Aorta (tissue), 5 donors: ENCODE measurements at places on chromosomes 2 and 18. TPM values are rescaled to one million over a fixed set of nuclear protein-coding genes. Genes with fewer than 3 reads are reported as not detected.

Gene TUBA4B
- total RNA-seq = not detected

Gene GALNT13
- 4.9 TPM for total RNA-seq

Gene EVA1A
- 3.1 TPM for total RNA-seq

Gene REG3G
- 0.71 TPM for total RNA-seq

Gene HAAO
- 29.1 TPM for total RNA-seq

Gene TEX44
- total RNA-seq = not detected

Gene GPR55
- total RNA-seq = 0.18 TPM

Gene CDK5R2
- not detected for total RNA-seq

Gene OR6B2
- total RNA-seq = not detected

Gene IL1RL1
- 7.4 TPM for total RNA-seq

GRCh38 chr2:184203661-184204060 is 394.7 kb upstream of the ZNF804A start:
- H3K27me3 ChIP-seq = no peaks in the 10 kb centered on the region
- no peaks in the 10 kb centered on the region for H3K4me1 ChIP-seq
- no peak for DNase-seq
- H3K4me3 ChIP-seq = no peak overlapping the region
- H3K36me3 ChIP-seq = no peaks in the 10 kb centered on the region

- H3K27me3 ChIP-seq = no peaks in the 10 kb centered on the region
- H3K4me3 ChIP-seq = no peak overlapping the region
- no peak for DNase-seq
- H3K4me1 ChIP-seq = no peaks in the 10 kb centered on the region
- H3K36me3 ChIP-seq = no peaks in the 10 kb centered on the region
- H3K27ac ChIP-seq = no peak overlapping the region
These were observed 13.2 kb downstream of the REV1 start for GRCh38 chr2:99476629-99477028.

GRCh38 chr2:102801098-102801718 is 39.4 kb downstream of the TMEM182 start:
- no peak overlapping the region for H3K4me3 ChIP-seq
- H3K4me1 ChIP-seq = no peaks in the 10 kb centered on the region
- H3K27ac ChIP-seq = no peak overlapping the region
- H3K27me3 ChIP-seq = no peaks in the 10 kb centered on the region
- no peak for DNase-seq

- no peak for DNase-seq
- H3K4me1 ChIP-seq = no peaks in the 10 kb centered on the region
- no peaks in the 10 kb centered on the region for H3K36me3 ChIP-seq
- no peak overlapping the region for H3K4me3 ChIP-seq
These were observed 245.6 kb upstream of the CDH2 start for GRCh38 chr18:28422577-28422976.

GRCh38 chr2:157311706-157312105 is 13.9 kb downstream of the ERMN start:
- no peak overlapping the region for H3K4me3 ChIP-seq
- DNase-seq = no peak
- no peaks in the 10 kb centered on the region for H3K36me3 ChIP-seq
- H3K4me1 ChIP-seq = no peaks in the 10 kb centered on the region
- no peaks in the 10 kb centered on the region for H3K27me3 ChIP-seq
- H3K27ac ChIP-seq = no peak overlapping the region

GRCh38 chr2:14079576-14079975 is 552.9 kb upstream of the LRATD1 start:
- no peak for DNase-seq
- H3K4me3 ChIP-seq = no peak overlapping the region
- no peaks in the 10 kb centered on the region for H3K36me3 ChIP-seq
- H3K27ac ChIP-seq = no peak overlapping the region

GRCh38 chr2:42470706-42471105 is 23.1 kb downstream of the KCNG3 start:
- no peaks in the 10 kb centered on the region for H3K4me1 ChIP-seq
- H3K4me3 ChIP-seq = no peak overlapping the region
- H3K36me3 ChIP-seq = no peaks in the 10 kb centered on the region
- H3K27ac ChIP-seq = no peak overlapping the region
- no peaks in the 10 kb centered on the region for H3K27me3 ChIP-seq
- no peak for DNase-seq

DNA sequence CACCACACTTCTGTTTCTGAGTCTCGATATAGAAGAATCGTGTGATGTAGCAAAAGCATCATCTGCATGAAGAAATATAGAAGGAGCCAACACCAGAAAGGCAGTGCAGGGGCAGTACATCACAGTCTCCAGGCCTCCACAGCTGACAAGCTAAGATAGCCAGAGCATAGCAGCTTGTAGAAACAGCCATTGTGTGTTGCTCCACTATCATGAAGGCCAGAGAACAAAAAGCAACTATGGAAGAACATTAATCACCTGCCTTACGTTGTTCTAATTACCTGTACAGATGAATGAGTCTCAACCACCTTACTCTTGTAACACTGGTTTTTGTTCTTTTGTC is 129.0 kb downstream of the RND3 start:
- no peaks in the 10 kb centered on the region for H3K36me3 ChIP-seq
- H3K27me3 ChIP-seq = no peaks in the 10 kb centered on the region
- no peak overlapping the region for H3K4me3 ChIP-seq
- H3K27ac ChIP-seq = no peak overlapping the region

DNA sequence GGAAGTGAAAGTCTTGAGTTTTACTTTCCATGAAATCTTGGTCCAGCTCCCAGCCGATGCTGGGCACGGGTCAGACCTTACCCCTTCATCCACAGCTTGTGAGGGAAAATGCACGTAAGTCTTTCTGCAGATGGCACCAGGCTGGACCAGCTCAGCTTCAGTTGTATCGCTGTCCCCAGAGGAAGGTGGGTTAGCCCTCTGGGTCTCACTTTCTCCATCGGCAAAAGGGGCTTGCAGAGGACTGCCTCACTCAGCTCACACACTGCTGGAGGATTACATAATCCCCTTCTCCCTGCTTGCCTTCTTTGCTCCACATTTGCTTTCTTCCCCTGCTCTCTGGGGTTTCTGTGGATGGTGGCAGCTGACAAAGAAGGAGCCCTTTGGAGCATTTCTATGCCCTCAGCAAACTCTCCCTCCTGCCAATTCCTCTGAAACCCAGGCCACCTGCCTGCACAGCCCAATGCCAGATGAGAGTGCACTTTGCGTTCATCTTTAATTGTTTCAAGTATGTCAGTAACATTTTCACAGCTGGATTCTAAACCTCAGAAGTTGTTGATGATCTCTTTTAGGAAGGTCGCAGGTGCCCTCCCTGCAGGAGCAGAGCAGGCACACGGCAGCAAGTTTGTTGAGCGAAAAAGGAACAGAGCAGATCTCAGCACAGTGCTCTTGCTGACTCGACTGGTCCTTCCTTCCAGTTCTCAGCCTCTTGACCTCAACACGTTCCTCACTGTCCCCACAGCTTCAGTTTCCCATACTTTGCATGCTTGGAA is 155.6 kb upstream of the GLI2 start:
- no peaks in the 10 kb centered on the region for H3K36me3 ChIP-seq
- DNase-seq = no peak
- H3K27me3 ChIP-seq = no peaks in the 10 kb centered on the region
- no peaks in the 10 kb centered on the region for H3K4me1 ChIP-seq
- no peak overlapping the region for H3K4me3 ChIP-seq

DNA sequence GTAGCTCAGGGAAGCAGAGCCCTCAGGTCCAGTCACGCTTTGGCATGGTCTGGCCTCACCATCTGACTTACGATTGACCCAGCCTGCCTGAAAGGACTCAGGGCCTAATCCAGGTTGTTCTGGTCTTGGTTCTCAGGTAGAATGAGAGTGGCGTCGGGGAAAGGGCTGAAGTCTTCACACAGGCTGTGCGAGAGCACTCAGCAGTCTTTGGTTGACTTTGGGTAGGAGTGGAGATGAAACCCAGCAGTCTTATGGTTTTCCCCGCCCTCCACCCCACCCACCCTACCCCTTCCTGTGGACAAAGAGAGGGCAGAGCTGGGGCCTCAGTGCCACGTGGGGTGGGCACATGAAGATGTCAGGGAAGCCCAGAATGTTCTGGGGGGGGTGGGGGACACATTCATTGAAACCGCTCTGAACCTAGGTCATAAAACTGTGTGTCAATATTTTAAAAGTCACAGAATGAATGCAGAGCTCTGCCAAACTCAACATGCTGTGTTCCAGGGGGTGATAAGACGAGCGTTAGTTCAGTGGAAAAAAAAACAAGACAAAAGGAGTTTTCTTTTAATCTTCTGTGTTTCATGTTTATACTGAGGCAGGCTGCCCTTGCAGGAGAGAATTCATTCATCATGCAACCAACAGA is 58.6 kb upstream of the ALPP start:
- no peak overlapping the region for H3K4me3 ChIP-seq
- H3K27ac ChIP-seq = no peak overlapping the region
- DNase-seq = no peak
- H3K36me3 ChIP-seq = no peaks in the 10 kb centered on the region
- H3K27me3 ChIP-seq = no peaks in the 10 kb centered on the region

GRCh38 chr2:54897420-54898310 is 152.6 kb downstream of the RTN4 start:
- no peak overlapping the region for H3K27ac ChIP-seq
- no peaks in the 10 kb centered on the region for H3K27me3 ChIP-seq
- H3K36me3 ChIP-seq = no peaks in the 10 kb centered on the region
- no peaks in the 10 kb centered on the region for H3K4me1 ChIP-seq
- no peak for DNase-seq
- H3K4me3 ChIP-seq = no peak overlapping the region

GRCh38 chr2:158695305-158695704 is 99.8 kb upstream of the DAPL1 start:
- DNase-seq = no peak
- no peaks in the 10 kb centered on the region for H3K36me3 ChIP-seq
- no peaks in the 10 kb centered on the region for H3K27me3 ChIP-seq
- H3K27ac ChIP-seq = no peak overlapping the region
- H3K4me3 ChIP-seq = no peak overlapping the region
- H3K4me1 ChIP-seq = no peaks in the 10 kb centered on the region

- DNase-seq = no peak
- no peak overlapping the region for H3K4me3 ChIP-seq
- no peaks in the 10 kb centered on the region for H3K27me3 ChIP-seq
- no peaks in the 10 kb centered on the region for H3K36me3 ChIP-seq
- H3K27ac ChIP-seq = no peak overlapping the region
These were observed 3.5 kb upstream of the SMCHD1 start for GRCh38 chr18:2651981-2652380.

DNA sequence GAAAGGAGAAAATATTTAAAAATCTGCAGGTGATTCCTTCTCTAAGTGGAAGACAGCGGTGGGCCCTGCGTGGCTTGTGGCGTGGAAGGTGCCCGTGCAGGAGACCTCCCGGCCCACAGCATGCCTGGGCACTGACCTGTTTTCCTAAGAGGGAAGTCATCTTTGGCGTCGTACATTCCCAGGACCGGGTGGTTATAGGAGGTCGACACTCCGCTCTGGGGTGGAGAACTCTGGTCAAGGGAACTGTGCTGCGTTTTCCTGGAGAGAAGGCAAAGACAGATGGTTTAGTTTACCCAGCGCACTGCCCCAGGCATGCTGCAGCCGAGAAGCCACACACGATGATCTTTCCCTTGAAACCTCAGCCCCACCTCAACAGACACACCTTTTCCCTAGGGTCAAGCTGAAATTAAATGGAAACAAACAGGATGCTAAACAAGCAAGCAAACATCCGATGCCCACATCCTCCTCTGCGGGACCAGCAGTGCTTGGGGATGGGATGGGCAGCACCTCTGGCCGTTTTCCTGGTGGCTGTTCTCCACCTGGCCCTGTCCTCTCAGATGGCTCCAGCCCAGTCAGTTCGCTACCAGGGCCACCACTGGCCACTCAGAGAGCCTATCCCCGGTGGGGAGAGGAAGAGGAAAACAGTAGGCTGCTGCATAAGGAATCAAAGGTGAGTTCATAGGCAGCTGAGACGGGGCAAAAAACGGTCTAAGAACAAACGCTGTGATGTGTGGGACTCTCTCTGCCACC is 244.1 kb downstream of the HDAC4 start:
- no peak overlapping the region for H3K27ac ChIP-seq
- H3K4me1 ChIP-seq = no peaks in the 10 kb centered on the region
- peak; percentile 63 for DNase-seq
- no peaks in the 10 kb centered on the region for H3K36me3 ChIP-seq
- no peak overlapping the region for H3K4me3 ChIP-seq

- H3K4me3 ChIP-seq = no peak overlapping the region
- H3K4me1 ChIP-seq = no peaks in the 10 kb centered on the region
- no peak for DNase-seq
- H3K36me3 ChIP-seq = no peaks in the 10 kb centered on the region
- H3K27ac ChIP-seq = no peak overlapping the region
- no peaks in the 10 kb centered on the region for H3K27me3 ChIP-seq
These were observed 26.3 kb upstream of the NPC1 start for GRCh38 chr18:23612434-23613090.

- H3K27ac ChIP-seq = no peak overlapping the region
- no peak overlapping the region for H3K4me3 ChIP-seq
- H3K27me3 ChIP-seq = no peaks in the 10 kb centered on the region
These were observed 116.3 kb upstream of the CDCA7 start for GRCh38 chr2:173238385-173238784.

GRCh38 chr2:20838016-20838415 is 15.1 kb upstream of the LDAH start:
- no peaks in the 10 kb centered on the region for H3K36me3 ChIP-seq
- no peak overlapping the region for H3K27ac ChIP-seq
- H3K27me3 ChIP-seq = no peaks in the 10 kb centered on the region

DNA sequence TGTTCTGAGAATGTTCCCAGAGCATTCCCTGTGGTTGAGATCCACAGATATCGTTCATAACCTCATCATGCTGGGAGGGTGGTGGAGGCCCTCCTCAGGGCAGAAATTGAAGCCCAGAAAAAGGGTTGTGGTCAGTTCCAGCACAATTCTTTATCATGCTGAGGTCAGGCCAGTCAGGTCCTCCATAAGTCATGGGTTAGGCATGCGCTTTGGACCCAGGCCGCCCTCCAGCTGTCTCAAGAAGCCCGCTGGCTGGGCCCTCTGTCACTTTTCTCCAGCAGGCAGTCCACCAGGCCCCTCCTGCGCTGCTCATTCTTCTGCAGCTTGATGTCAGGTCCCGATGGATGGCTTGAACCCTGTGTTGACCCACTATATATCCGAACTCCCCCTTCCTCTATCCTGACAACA is 151.1 kb upstream of the NT5C1B start:
- H3K36me3 ChIP-seq = no peaks in the 10 kb centered on the region
- no peak overlapping the region for H3K4me3 ChIP-seq
- peak; percentile 78 for DNase-seq
- no peak overlapping the region for H3K27ac ChIP-seq
- H3K27me3 ChIP-seq = no peaks in the 10 kb centered on the region

DNA sequence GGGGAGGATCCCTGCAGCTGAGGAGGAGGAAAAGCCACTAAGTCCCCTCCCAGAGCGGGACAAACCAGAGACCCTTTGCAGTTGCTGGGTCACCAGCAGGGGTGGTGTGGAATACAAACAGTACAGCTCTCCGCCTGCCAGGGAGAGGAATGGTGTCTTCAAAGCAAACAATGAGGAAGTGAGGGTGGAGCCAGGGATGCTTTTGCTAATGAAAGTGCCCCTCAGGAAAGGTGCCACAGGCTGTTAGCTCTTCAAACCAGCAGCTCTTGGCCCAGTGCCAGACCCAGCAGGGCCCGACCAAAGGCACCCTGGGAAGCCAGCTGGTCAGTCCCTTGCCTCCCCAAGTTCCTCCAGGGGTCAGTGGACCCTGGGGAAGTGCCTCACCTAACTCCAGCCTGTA is 102.8 kb downstream of the HIBCH start:
- peaks cover 2% of the 10 kb centered on the region for H3K36me3 ChIP-seq
- H3K27ac ChIP-seq = no peak overlapping the region
- H3K4me1 ChIP-seq = peaks cover 9% of the 10 kb centered on the region

GRCh38 chr2:181255651-181256050 is 201.5 kb upstream of the ITGA4 start:
- no peaks in the 10 kb centered on the region for H3K27me3 ChIP-seq
- H3K4me1 ChIP-seq = no peaks in the 10 kb centered on the region
- H3K27ac ChIP-seq = no peak overlapping the region
- no peak for DNase-seq

- no peak overlapping the region for H3K27ac ChIP-seq
- H3K27me3 ChIP-seq = no peaks in the 10 kb centered on the region
- H3K4me1 ChIP-seq = no peaks in the 10 kb centered on the region
- no peaks in the 10 kb centered on the region for H3K36me3 ChIP-seq
These were observed 11.7 kb downstream of the SLC4A3 start for GRCh38 chr2:219638948-219639755.
